Choroid plexus epithelial cell (primary cell): ENCODE measurements at places on chromosomes 6 and 20.

- no peak for DNase-seq
Measured at GRCh38 chr6:168343239-168344150, 23.9 kb upstream of the DACT2 start.

- DNase-seq: peak; percentile 100
Measured at GRCh38 chr6:84764332-84765049, at the start of gene TBX18. TSS of gene TBX18 (minus strand) at chr6:84764598. CDS start at chr6:84764181, 417 bp downstream.

DNA sequence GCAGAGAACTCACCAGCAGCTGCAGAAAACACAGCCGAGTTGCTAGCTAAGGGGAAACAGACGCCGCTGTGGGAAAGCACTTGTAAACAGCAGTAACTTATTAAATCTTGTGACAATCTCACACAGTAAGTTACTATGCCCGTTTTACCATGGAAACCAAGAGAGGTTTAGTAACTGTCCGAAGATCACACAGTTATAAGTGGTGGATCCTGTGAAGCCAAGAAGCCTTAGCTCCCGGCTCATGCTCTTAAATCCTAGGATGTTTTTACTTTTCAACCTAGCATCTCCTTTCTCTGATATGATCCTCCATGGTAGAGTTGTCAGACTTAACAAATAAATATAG, 1.5 kb upstream of the SULF2 start:
- DNase-seq: no peak

- DNase-seq: peak; percentile 67
Measured at GRCh38 chr6:146028252-146028795, 538 bp upstream of the GRM1 start.
